Stimulated activated CD4-positive, alpha-beta T cell treated with anti-CD3 and anti-CD28 coated beads, Interleukin-4, amount 100 ng/mL, for 48 hours (primary cell): ENCODE measurements at places on chromosomes 12 and 14.

DNA sequence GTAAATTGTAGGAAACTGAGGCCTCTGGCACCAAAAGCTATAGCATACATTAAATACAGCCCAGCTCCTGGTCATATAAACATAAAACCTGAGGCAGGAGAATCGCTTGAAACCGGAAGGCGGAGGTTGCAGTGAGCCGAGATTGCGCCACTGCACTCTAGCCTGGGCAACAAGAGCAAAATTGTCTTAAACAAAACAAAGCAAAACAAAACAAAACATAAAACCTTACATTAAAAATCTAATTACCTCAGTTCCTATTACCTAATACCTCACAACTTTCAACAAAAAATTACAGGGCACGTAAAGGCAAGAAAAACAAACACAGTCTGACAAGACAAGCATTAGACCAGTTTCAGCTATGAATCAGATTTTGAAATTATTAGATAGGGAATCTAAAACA, 36.7 kb downstream of the TMEM116 start:
- DNase-seq = no peak

DNA sequence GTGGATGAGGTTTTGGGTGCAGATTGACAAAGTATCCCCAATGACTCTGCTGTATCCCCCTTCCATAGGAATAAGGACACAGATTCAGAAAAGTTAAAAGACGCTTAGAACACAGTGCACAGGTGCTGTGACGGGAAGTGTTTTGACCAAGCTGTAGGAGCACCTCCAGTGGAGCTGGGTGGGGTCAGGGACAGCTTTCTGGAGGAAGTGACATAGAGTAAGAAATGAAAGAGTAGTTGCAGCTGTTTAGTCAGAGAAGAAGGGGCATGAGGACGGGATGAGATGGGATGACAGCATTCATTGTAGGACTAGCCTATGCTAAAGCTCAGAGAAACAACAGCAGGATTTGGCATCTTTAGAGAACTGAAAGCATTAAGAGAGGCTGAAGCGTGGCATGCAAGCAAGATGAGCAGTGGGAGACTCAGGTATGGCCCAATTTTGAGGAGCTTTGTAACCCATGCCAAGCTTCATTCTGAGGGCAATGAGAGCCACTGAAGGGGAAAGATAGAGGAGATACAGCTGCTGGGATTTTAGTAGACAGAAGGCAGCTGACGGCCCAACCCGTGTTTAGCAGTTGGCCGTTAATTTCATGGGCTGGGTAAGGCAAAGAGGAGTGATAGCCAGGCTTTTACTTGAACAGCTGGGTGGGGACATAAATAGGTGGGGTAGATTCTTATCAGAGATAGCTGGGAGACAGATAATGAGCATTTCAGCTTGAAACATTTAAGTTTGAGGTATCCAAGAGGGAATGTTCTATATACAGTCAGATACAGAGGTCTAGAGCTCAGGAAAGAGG, 131.8 kb upstream of the KRAS start:
- DNase-seq = no peak

- no peak for DNase-seq
Measured at GRCh38 chr12:68303850-68304249, 28.3 kb downstream of the MDM1 start.

DNA sequence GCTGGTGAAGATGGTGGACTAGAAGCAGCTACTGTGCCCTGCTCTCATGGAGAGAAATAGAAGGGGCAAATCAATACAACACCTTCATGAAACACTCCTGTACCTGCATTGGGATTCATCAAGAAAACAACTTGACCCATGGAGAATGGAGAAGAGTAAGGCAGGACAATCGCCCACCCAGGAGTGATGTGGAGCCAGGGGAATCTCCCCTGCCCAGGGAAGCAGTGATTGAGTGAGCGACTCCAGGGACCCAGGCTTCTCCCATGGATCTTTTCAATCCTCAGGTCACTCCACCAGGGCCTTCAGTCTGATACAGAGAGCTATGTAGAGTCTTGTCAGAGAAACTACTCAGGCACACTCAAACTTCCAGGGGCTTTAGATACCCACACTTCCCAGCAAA, 161.9 kb upstream of the DYRK2 start:
- no peak for DNase-seq

DNA sequence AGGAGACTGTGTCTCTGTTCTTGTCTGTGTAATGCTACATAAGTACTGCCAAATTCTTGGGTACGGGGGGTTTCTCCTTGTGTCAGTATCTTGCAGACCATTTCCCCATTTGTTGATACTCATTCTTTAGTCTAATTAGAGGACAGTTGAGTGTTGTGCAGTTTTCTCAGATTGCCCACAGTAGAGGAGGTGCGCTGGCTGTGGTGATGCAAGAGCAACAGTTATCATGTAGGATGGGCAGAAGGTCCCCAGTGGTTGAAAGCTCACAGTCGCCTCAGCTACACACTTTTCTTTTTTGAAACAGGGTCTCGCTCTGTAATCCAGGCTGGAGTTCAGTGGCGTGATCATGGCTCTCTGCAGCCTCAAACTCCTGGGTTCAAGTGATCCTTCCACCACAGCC, 37.8 kb upstream of the ATP2A2 start:
- no peak for DNase-seq

DNA sequence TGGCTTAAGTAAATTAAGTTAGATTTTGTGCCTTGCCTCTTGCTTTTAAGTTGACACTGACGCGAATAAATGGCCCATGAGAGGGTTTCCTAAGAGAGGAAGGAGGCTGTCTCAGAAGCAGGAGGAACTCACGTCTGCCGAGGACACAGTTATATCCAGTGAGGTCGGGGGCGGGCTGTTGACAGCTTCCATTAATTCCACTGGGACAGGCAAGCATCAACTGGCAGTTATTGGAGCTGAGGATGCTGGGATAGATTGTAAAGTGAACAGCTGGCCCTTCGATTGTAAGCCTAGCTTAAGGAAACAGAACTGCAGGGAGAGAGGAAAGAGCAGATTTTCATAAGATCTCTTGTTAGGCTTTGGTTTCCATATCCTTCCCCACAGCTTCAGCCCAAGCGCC, 399.2 kb downstream of the IPO8 start:
- DNase-seq = no peak

- no peak for DNase-seq
Measured at GRCh38 chr14:60253649-60254048, 4.6 kb downstream of the PPM1A start.

DNA sequence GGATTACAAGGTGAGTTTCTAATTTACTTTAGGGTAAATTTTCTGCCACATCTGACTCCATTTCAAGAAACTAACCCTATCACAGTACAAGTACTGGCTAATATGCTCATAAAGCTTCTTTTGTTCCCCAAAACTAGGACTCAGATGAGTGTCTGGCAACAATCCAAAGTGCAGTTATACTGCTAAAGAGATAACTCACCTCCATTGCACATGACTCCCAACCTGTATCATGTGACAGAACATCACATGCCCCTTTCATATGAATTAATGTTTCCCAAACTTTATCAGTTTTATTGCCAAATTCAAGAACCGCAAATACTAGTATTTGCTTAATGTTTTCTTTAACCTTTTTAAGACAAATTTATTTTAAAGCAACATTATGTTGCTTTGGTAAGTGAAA, 3.9 kb upstream of the PPP1R12A start:
- no peak for DNase-seq

GRCh38 chr12:11732023-11732422, 82.5 kb downstream of the ETV6 start:
- DNase-seq = no peak

DNA sequence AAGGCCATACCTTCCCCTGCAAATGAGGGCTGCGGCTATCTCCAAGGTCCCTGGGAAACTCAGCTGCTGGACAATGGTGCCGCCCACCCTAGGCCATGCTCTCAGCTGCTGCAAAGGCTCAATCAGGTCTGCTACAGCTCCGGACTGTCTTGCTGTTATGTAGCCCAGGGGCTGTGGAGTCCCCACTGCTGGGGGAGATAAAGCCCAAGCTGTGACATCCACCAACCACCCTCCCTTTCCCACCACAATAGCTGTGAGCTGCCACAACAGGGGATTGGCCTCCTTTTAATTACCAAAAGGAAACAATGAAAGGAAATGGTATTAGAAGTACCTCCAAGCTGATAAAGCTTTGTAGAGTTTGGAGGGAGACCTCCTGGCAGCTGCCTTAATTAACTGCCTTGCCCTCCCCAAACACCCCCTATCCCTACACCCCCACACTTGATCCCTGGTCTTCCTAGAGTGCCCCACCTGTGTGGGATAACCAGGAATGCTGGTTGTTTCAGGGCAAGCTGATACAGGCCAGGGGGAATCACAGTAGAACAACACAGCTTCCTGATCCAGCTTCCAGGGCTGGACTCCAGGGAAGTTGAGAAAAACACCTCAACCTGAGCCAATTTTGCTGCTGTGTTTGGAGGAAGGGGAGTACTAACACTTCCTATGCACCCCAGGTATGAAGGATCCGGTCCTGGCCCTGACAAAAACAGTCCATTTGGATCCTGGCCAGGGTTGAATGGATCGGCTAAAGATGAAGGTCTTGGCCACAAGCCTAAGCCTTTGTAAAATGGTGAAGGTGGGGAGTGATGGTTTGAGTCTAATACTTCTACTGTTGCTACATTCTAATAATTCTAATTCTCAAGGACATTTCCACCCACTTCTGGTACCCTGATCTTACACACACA, at the start of gene VWF:
VWF (minus strand) TSS at position 260 of the 899 bp plus-strand sequence. CDS start 1,474 bp downstream, outside the sequence.
- DNase-seq = no peak

GRCh38 chr12:109488051-109488665, 10.7 kb downstream of the UBE3B start:
- no peak for DNase-seq

DNA sequence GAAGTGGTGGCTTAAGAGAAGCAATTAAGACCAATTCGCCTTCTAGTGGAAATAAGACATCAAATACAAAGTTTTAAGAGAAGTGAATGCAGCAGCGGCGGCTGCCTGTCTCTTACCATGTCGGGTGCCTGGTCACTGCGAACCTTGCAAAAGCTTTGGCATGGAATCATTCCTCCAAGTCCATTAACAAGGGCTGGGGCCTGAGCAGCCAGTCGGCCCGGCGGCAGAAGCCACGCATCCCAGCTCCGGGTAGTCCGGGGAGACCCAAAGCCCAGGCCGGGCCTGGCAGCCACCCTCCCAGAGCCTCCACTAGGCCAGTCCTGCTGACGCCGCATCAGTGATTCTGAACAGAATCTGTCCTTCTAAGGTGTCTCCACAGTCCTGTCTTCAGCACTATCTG, 321.0 kb downstream of the TMEM121 start:
- DNase-seq = no peak

GRCh38 chr12:50841716-50842531, 802 bp upstream of the TMPRSS12 start:
- DNase-seq = no peak

DNA sequence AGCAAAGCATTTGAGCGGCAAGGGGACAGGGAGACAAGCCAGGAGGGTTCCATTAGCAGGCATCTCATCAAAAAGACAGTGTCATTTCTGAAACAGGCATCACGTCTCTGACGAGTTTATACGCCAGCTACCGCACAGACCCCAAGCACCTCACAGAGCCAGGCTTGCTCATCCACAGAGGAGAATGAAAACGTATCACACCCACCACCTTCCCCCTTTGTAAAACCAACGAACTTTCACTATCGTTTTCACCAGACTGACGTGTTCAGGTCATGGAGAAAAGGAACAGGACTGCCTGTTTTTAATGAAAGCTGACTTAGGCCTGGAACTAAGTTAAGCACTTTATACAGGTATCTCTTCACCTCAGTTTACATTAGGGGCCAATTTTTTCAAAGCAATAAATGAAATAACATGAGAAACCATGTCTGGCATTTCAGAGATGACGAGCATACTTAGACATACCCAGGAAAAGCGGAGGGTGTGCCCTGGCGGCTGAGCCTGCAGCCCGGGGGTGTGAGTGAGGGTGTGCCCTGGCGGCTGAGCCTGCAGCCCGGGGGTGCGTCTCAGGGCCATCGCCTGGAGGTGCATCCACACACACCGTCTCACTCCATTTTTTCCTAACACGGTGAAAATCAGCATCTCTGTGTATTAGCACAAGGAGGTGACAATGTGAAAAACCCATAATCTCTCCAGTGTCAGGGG, 41.9 kb downstream of the STX2 start:
- peak; percentile 49 for DNase-seq

DNA sequence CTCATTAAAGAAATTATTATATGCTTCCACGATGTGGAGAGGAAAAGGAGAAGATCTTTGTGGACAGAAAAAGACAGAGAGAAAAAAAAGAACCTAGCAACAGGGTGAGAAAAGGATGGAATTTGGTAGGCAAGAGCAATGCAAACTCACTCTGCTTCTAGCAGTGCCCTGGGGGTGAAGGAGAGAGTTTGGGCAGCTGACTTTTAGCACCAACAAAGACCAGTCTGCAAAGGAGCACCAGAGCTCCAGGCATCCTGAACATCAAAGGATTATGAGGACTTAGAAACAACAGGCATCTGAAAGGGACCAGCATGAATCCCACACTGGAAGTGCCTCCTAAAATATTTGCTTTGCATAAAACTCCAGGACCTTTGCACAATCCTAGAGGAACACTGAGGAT, 32.8 kb upstream of the RERG start:
- no peak for DNase-seq

DNA sequence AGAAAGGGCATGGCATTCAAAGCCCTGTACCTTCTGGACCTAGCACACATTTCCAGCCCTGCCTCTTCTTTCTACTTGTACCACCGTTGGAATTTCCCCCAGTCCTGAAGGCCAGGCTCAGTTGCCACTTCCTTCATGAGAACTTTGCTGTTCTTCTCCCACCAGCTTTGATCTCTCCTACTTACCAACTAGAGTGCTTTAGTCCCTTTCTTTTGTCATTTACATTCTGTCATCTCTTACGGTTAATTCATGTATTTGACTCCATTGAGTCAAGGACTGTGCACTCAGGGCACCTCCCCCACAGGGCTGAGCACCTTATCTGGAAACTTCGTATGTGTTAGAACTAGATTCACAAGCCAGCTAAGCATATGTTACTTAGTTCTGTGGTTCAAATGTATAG, 26.3 kb downstream of the BICDL1 start:
- peak; percentile 67 for DNase-seq

- no peak for DNase-seq
Measured at GRCh38 chr12:121295116-121295745, 1.3 kb downstream of the CAMKK2 start.

DNA sequence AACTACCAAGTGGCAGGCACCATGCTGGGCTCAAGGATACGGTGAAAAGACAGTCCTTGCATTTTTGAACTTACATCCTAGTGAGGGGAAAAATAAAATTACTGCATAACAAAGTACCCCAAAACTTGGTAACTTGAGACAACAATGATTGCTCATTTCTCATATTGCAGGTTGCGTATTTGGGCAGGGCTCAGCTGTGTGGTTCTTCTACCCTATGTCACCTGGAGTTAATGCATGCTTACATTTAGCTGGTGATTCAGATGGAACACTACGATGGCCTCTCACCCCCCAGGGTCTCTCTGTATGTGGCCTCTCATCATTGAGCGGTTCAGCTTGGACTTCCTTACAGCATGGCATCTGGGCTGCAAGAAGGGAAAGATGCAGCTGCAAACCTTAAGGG, 60.7 kb upstream of the RBM19 start:
- no peak for DNase-seq
